Glutamatergic neuron (in vitro differentiated cells): ENCODE measurements at places on chromosomes 3 and 15. TPM values are rescaled to one million over a fixed set of nuclear protein-coding genes. Genes with fewer than 3 reads are reported as not detected.

DNA sequence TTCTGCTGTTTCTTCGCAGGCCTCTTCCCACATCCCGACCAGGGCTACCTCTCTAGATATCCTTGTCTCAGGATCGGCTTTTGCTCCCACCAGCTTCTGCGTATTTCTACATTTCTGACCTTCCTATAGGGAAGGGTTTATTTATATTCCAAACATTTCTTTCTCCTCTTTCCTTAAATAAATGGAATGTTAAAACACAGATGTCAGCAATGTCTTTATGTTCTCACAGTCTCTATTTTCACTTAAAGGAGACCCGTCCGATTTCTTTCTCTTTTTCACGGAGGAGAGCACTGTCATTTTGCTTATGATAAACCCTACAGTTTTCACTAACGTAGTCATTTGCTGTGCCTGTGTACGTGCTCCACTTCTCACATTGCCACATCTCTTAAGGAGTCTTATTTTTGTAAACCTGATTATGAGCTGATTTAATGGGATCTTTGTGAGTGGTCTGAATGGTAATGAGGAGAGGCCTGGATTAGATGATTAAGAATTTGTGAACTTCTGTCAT, 630 bp downstream of the KIF15 start:
- peaks cover 6% of the 10 kb centered on the region for H3K4me1 ChIP-seq
- H3K36me3 ChIP-seq = peaks cover 25% of the 10 kb centered on the region
- peak overlapping the region; percentile 60 for H3K27ac ChIP-seq
- no peak for DNase-seq

The POLQ gene
- total RNA-seq = 2.4 TPM

GRCh38 chr3:125231895-125232294, 19.3 kb upstream of the SLC12A8 start:
- H3K4me3 ChIP-seq = no peak overlapping the region
- H3K36me3 ChIP-seq = no peaks in the 10 kb centered on the region
- H3K27me3 ChIP-seq = no peaks in the 10 kb centered on the region
- H3K4me1 ChIP-seq = no peaks in the 10 kb centered on the region
- DNase-seq = no peak
- no peak overlapping the region for H3K27ac ChIP-seq

The GCNT3 gene
- total RNA-seq = not detected

The SOX14 gene
- total RNA-seq = not detected

- H3K4me3 ChIP-seq = peak overlapping the region; percentile 53
- H3K27ac ChIP-seq = peak overlapping the region; percentile 89
- H3K27me3 ChIP-seq = peaks cover 7% of the 10 kb centered on the region
- peak; percentile 44 for DNase-seq
- H3K4me1 ChIP-seq = peaks cover 27% of the 10 kb centered on the region
- peaks cover 5% of the 10 kb centered on the region for H3K36me3 ChIP-seq
Measured at GRCh38 chr15:90915216-90915807, 12.2 kb downstream of the MAN2A2 start.

DNA sequence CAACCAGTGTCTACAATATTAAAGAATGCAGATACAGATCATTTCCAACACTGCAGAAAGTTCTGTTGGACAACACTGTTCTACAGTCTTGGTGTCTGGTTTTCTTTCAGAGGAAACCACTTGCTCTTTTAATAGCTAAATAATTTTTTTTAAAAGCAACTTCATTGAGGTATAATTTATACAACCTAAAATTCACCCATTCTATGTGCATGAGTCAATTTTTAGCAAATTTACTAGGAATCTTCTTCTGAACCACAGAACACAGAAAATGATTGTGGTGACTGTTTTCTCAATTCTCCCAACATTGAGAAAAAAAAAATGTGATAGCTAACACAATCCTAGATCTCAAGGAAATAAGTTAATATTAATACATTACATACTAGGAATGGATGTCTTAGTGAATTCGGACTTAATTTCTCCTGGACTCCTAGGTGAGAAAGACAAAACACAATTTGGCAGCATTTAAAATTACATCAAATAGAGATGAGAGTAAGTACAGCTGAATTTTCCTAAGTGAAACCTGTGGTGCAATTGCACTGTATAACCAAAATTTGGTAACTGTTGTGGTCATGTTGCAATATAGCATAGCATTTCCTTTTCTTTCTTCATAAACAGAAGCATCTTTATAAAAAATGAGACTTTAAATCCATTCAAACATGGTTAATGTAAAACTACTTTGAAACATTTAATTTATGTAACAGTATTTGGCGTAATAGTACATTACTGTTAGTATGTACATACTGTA, 15.3 kb upstream of the PLCL2 start:
- H3K36me3 ChIP-seq = no peaks in the 10 kb centered on the region
- H3K27ac ChIP-seq = no peak overlapping the region

GRCh38 chr3:151199554-151200438, 3.2 kb downstream of the GPR171 start:
- no peak for DNase-seq
- H3K27me3 ChIP-seq = no peaks in the 10 kb centered on the region
- no peak overlapping the region for H3K27ac ChIP-seq
- no peaks in the 10 kb centered on the region for H3K36me3 ChIP-seq
- H3K4me3 ChIP-seq = no peak overlapping the region

The CHRNB4 gene
- 71.6 TPM for total RNA-seq

- H3K27ac ChIP-seq = peak overlapping the region; percentile 65
- no peak for DNase-seq
- H3K36me3 ChIP-seq = peaks cover 8% of the 10 kb centered on the region
- peaks cover 42% of the 10 kb centered on the region for H3K4me1 ChIP-seq
- peak overlapping the region; percentile 21 for H3K4me3 ChIP-seq
- H3K27me3 ChIP-seq = no peaks in the 10 kb centered on the region
Measured at GRCh38 chr3:32450426-32450825, 52.2 kb downstream of the CMTM6 start.

The MESP1 gene
- 1.1 TPM for total RNA-seq

GRCh38 chr3:66464512-66464894, 36.3 kb downstream of the LRIG1 start:
- no peak overlapping the region for H3K4me3 ChIP-seq
- H3K27me3 ChIP-seq = peaks cover 2% of the 10 kb centered on the region
- DNase-seq = no peak
- no peaks in the 10 kb centered on the region for H3K36me3 ChIP-seq

- H3K36me3 ChIP-seq = no peaks in the 10 kb centered on the region
- H3K4me1 ChIP-seq = peaks cover 18% of the 10 kb centered on the region
- H3K27me3 ChIP-seq = no peaks in the 10 kb centered on the region
- no peak for DNase-seq
- peak overlapping the region; percentile 21 for H3K4me3 ChIP-seq
- peak overlapping the region; percentile 40 for H3K27ac ChIP-seq
Measured at GRCh38 chr3:15796771-15797641, 773 bp downstream of the ANKRD28 start.

DNA sequence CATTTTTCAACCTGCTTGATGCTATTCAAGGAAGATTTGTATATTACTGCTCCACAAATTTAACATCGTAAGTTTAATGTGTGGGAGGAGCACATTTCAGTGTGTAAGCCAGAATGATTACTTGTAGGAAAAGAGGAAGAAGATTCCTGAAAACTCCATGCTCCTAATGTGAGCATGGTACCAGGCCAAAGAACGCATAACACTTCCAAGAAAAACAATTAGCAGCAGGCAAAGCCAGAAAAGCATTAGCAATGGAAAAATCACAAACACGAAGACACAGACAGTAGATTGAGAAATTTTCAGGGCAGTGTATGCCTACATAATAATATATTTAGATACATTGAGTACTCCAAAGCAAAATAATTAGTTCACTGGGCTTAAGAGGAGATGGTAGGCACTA, 96.6 kb upstream of the CBLB start:
- H3K4me1 ChIP-seq = peaks cover 6% of the 10 kb centered on the region
- no peak overlapping the region for H3K27ac ChIP-seq
- no peaks in the 10 kb centered on the region for H3K36me3 ChIP-seq
- H3K4me3 ChIP-seq = no peak overlapping the region
- H3K27me3 ChIP-seq = peaks cover 5% of the 10 kb centered on the region
